ENCODE measurements at places on chromosomes 1 and 21. TPM values are rescaled to one million over a fixed set of nuclear protein-coding genes. Genes with fewer than 3 reads are reported as not detected.

The TMEM269 gene
- not detected for total RNA-seq

GRCh38 chr1:54819195-54819536 is 18.0 kb upstream of the TTC22 start:
- DNase-seq: no peak

- DNase-seq: no peak
These were observed 9.2 kb upstream of the HHIPL2 start for GRCh38 chr1:222557148-222557547.

DNA sequence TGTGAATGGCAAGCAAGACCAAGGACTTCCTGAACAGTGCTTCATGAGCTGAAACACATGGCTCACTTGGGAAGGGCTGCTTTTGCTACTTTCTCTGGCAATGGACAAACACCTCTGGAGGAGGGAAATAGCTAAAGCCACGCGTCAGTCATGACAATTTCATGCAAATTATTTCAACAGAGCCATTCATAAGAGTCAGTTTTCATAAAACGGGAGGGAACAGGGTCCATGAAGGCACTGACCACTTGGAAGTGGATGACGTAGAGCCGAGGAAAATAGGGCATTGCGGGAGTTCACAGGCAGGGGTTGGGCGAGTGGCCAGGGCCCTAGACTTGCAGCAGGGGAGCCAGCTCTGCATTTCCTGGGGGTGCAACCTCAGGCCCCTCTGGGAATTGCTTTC is 43.9 kb downstream of the SDC3 start:
- DNase-seq: no peak

DNA sequence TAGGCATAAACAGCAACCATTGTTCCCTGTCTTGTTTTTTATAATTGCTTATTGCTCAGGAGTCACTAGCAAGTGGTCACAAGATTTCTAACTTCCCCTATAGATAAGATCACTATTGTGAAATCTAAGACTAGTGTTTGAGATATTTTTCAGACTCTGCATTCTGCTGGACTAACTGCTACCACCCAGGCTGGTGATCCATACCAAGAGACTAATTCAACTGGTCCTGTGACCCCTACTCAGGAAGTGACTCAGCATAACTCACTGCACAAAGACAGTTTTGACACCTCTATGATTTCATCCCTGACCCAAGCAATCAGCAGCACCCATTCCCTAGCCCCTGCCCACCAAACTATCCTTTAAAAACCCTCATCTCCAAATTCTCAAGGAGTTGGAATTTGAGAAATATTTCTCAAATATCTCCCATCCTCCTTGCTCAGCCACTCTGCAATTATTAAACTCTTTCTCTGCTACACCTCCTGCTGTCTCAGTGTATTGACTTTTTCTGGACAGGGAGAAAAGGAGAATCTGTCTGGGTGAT is 52.7 kb downstream of the TRIM33 start:
- no peak for DNase-seq

GRCh38 chr1:53462193-53462592 is 3.0 kb downstream of the DMRTB1 start:
- no peak for DNase-seq

DNA sequence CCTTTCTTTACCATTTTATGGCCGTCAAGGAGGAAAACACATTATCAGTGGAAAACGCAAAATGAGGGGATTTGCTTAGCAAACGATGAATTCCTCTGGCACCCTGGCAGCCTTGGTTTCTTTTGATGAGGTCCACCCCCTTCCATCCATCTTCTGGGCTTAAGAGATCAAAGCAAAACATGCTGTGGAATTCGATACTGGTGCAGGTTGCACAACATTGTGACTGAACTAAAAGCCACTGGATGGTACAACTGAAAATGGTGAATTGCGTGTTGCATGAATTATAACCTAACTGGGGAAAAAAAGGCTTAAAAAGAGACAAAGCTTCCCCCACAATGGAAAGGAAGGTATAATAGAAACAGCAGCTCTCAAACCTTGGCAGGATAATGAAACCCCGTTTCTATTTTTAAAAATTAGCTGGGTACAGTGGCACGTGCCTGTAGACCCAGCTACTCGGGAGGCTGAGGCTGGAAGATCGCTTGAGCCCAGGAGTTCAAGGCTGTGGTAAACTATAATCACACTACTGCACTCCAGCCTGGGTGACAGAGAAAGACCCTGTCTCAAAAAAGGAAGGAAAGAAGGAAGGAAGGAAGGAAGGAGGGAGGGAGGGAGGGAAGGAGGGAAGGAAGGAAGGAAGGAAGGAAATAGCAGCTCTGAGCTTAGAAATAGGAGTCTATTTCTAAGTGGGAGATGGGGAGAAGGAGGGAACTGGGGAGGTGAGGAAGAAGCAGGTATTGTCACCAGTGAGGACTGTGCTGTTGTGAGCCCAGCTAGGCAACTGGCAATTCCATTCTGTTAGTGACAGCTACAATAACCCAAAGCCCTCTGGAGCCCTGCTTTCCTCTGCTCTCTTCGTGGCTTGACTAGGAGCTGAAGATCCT is 29.0 kb upstream of the LGALS8 start:
- no peak for DNase-seq

All from Right ventricle myocardium superior (tissue), 1 donor.